Activated CD4-positive, alpha-beta T cell treated with anti-CD3 and anti-CD28 coated beads, Interleukin-2, amount 50 U/mL, for 24 hours (primary cell): ENCODE measurements at places on chromosomes 2 and 18.

GRCh38 chr2:127169066-127169660 is 50.9 kb downstream of the CYP27C1 start:
- no peak for DNase-seq

- no peak for DNase-seq
Observed at GRCh38 chr18:58756596-58757240, 85.5 kb downstream of the MALT1 start.

DNA sequence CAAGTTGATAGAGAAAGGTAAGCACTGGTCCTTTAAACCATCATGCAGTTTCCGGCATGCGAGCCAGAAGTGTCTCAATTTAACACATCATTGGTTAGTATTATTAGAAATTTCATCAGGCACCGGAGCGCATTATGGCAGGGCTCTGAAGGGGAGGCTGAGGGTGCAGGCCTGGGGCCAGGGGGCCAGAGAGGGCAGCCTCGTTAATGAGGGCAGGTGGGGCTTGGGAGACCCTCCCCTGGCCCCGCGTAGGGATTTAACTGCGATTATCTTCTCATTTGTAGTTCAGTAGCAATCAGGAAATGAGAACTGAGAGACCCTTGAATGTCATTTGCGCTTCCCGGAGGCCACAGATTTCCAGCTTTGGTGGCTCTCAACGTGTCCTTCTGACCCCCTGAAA is 246.4 kb downstream of the KLHL29 start:
- no peak for DNase-seq

DNA sequence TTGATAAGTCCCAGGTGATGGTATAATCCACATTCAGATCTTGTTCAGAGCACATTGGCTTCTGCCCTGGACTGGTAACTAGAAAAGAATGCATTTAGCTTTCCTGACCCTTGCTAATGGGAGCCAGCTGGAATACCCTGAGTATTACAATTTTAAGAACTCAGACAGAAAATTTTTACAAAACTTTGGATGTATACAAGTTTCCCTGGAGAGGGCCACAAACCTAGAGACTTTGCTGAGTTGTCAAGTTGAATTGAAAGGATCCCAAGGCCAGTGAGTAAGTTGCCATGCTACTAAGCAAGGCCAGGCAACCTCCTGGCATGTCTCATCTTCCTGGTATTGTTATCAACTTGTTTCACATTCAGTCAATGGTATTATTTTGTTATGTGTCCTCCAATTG is 20.0 kb upstream of the NABP1 start:
- no peak for DNase-seq

DNA sequence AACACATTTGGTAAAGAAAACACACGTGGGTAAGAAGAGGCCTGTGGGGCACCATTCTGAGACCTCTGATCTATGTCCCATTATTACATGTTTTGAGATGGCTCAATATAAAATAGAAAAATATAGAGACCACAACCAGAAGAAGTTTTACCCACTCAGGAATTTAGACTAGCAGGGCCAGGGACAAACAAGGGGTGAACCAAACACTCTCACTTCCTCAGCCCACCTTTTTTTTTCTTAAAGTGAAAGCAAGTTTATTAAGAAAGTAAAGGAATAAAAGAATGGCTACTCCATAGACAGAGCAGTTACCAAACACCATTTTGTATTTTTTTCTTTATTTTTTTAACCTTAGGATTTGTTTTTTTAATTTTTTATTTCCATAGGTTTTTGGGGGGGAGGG is 119.0 kb upstream of the REV1 start:
- no peak for DNase-seq
